ENCODE measurements at places on chromosomes 13 and 19.

DNA sequence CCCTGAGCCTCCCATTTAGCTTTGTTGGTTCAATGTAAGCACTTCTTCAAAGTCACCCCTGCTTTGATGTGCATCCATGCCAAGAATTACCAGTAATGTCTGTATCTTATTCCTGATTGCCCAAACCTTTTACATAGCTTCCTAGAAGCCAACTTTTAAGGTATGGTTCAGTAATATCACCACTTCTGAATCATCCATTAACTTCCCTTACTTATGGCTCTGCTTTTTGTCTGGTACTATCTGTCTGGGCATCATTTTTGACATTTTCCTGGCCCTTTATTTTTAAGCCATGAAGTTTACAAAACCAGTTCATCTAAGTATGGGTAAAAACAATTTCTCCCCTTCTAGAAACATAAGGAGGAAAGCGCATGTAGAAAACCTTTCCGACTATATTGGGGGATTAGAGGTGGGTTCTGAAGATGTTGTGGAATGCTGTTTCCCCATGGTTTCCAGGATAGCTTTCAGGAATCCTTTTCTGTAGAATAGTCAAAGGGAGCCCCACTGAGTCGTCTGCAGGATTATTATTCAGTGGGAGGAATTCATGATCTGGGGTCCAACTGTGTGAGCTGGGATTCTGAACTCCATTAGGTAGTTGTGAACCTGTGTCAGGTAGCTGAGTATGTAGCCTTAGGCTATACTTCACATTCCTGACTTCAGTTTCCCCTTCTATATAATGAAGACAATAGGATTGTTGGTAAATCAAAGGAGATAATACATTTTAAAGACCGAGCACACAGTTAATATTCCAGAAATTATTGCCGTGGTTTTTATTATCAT, 163.8 kb downstream of the SUCLA2 start:
- no peak for DNase-seq

GRCh38 chr19:31938675-31939074, 406.7 kb upstream of the ZNF507 start:
- no peak for DNase-seq

DNA sequence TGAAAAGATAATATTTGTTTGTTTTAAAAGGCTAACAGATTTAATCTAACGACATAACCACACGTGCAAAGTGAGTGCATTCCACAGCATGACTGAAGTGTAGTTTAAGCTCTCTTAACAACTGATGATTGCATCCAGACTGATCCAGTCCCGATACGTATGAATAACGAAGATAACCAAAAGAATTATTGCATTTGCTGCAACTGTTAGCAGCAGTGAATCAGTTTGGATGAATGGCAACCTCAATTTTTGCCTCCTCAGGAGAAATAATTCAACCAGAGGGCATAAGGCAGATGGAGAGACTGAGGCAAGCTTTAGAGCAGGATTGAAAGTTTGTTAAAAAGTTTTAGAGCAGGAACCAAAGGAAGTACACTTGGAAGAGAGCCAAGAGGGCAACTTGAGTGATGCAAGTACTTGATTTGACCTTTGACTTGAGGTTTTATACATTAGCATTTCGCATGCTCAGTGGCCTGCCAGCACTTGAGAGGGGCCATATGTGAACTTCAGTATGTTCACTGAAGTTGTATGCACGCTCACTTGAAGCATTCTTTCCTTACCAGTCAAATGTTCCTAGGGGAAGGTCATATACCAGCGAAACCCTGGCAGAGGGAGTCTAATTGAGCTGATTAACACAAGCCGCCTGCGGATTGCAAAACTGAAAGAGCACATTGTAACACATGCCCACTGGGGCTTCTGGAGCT, 835.0 kb upstream of the PCDH20 start:
- DNase-seq = no peak

DNA sequence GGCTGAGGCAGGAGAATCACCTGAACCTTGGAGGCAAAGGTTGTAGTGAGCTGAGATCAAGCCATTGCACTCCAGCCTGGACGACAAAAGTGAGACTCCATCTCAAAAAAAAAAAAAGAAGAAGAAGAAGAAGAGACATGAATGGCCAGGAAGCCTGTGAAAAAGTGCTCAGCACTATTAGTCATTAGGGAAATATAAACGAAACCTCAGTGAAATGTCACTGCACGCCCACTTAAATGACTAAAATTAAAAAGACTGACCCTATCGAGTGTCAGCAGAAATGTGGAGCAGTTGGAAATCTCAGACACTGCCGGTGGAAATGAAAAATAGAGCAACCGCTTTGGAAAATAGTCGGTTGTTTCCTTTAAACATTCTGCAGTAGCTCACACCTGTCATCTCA, 5.5 kb upstream of the TYROBP start:
- no peak for DNase-seq

DNA sequence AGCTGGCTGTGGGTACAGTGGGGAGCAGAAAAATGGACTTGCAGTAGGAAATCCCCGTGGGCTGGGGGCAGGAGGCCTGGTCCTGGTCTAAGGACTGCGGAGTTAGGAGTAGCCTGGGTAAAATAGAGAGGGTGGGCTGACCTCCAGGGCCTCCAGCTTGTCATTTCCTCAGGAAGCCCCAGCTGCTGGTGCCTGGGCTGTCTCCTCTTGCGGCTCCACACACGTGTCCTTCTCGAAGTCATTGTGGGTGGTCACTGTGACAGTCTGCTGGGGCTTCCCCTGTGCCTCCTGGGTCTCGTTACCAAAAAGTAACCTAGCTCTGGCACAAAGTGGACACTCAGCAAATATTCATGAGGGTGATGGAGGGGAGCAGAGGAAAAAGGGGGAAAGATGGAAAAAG, 259.7 kb downstream of the FGF9 start:
- DNase-seq = no peak

DNA sequence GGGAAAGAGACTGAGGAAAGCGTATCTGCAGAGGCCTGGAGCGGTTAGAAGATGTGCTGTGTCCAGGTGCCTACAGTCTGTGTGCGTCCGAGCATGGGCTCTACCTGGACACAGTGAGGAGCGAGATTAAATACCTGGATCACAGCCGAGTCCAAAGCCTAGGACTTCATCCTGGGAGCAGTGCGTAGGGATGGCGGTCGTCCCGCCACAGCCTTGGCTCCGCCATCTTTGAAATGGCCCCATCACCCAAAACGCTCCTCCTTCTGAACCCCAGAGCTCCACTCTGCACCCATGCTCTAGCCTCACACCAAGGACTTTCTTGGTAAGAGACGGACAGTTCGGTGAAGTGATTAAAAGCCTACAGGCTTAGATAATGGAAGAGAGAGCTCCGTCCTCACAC, 19.8 kb downstream of the GP6 start:
- DNase-seq = no peak

Data from stimulated activated CD4-positive, alpha-beta T cell treated with anti-CD3 and anti-CD28 coated beads, Interleukin-2, amount 100 ng/mL, for 48 hours (primary cell).